ENCODE measurements at places on chromosomes 7 and 10. TPM values are rescaled to one million over a fixed set of nuclear protein-coding genes. Genes with fewer than 3 reads are reported as not detected.

DNA sequence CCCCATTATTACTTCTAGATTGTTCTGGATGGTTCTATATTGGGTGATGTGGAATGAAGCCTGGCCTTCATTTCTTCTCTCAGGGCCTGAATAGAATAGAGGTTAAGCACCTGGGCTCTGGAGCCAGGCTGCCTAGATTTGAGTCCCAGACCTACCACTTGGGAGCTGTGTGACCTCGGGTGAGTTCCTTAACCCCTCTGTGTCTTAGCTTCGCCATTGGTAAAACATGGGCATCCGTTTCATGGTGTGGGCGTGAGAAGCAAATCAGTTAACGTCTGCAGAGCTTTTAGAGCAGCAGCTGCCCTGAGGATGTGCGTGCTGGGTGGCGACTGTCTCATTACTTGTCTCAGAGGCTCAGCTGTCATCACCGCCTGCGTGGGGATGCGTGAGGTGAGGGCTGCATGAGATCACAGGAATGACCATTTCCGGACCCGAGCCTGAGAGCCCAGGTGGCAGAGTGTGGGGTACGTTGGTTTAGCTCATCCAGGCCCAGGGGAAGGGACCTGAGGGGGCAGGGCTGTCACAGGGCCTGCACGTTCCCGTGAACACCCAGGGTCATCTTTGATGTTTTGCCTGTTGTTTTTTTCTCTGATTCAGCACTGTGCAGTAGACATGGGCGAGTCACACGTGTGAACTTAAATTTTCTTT is 9.7 kb downstream of the AGAP3 start:
- DNase-seq: no peak
- no peak overlapping the region for H3K27ac ChIP-seq
- H3K36me3 ChIP-seq: no peaks in the 10 kb centered on the region

- H3K36me3 ChIP-seq: peaks cover 4% of the 10 kb centered on the region
- no peaks in the 10 kb centered on the region for H3K27me3 ChIP-seq
- no peak overlapping the region for H3K4me3 ChIP-seq
- H3K4me1 ChIP-seq: no peaks in the 10 kb centered on the region
These were observed 1112.9 kb upstream of the AUTS2 start for GRCh38 chr7:68485253-68485917.

GRCh38 chr10:75611993-75612372 is 180.6 kb downstream of the LRMDA start:
- DNase-seq: no peak
- peaks cover 19% of the 10 kb centered on the region for H3K27me3 ChIP-seq
- H3K4me1 ChIP-seq: no peaks in the 10 kb centered on the region
- no peaks in the 10 kb centered on the region for H3K36me3 ChIP-seq
- no peak overlapping the region for H3K27ac ChIP-seq

GRCh38 chr7:92633211-92633906 is 43.2 kb upstream of the FAM133B start:
- peaks cover 20% of the 10 kb centered on the region for H3K36me3 ChIP-seq
- peaks cover 96% of the 10 kb centered on the region for H3K4me1 ChIP-seq
- H3K27ac ChIP-seq: peak overlapping the region; percentile 99
- H3K27me3 ChIP-seq: no peaks in the 10 kb centered on the region

DNA sequence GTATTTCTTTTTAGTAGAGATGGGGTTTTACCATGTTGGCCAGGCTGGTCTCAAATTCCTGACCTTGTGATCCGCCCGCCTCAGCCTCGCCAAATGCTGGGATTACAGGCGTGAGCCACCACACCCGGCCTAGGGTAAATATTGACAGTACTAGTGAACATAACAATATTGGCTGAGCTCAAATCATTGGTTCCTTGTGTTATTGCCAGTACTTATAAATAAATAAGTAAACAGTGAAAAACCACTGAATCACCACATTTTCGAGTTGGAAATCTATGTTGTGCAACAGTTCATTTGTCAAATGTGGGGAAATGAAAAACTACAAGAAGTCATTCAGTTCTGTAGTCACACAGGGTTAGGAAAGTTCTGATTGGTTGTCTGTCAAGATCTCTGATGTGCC is 15.8 kb downstream of the RPP30 start:
- H3K27me3 ChIP-seq: no peaks in the 10 kb centered on the region
- H3K36me3 ChIP-seq: peaks cover 15% of the 10 kb centered on the region
- H3K27ac ChIP-seq: no peak overlapping the region

- H3K36me3 ChIP-seq: no peaks in the 10 kb centered on the region
- no peak overlapping the region for H3K4me3 ChIP-seq
- H3K27ac ChIP-seq: no peak overlapping the region
- DNase-seq: no peak
- no peaks in the 10 kb centered on the region for H3K4me1 ChIP-seq
These were observed 94.8 kb upstream of the ZNF804B start for GRCh38 chr7:88664630-88665233.

GRCh38 chr7:122468945-122469344 is 164.4 kb upstream of the FEZF1 start:
- no peaks in the 10 kb centered on the region for H3K27me3 ChIP-seq
- no peak overlapping the region for H3K4me3 ChIP-seq
- H3K27ac ChIP-seq: no peak overlapping the region
- H3K4me1 ChIP-seq: no peaks in the 10 kb centered on the region
- no peak for DNase-seq

DNA sequence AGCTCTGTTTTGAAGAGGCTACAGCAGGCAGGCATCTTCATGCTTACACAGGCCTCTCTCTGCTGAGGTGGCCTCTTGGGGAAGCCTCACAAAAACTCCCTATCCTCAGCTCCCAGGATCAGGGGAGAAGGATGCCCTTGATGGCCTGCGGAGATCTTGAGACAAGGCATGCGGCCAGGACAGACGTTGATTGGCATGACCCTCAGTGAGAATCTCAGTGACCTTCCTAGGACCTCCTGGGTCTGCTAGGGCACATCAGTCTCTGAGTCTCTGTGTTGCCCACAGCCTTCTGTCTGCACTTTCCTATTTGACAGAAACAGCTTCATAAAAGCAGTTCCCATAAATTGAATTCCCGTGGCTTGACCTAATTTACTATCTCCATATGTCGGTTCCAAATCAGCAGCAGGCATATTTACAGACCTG is 1005.8 kb upstream of the C7orf33 start:
- no peak overlapping the region for H3K27ac ChIP-seq
- no peaks in the 10 kb centered on the region for H3K36me3 ChIP-seq
- H3K4me3 ChIP-seq: no peak overlapping the region
- no peaks in the 10 kb centered on the region for H3K27me3 ChIP-seq
- H3K4me1 ChIP-seq: no peaks in the 10 kb centered on the region

HGF gene
- not detected for total RNA-seq

SAP25 gene
- total RNA-seq: 21.4 TPM

OPN4 gene
- not detected for total RNA-seq

TRIL gene
- total RNA-seq: not detected

OR2A7 gene
- 2.0 TPM for total RNA-seq

Measured in activated T-cell treated with anti-CD3 and anti-CD28 coated beads, Interleukin-2, amount 50 U/mL, for 72 hours (primary cell).